ENCODE measurements at places on chromosomes 2 and 18.

DNA sequence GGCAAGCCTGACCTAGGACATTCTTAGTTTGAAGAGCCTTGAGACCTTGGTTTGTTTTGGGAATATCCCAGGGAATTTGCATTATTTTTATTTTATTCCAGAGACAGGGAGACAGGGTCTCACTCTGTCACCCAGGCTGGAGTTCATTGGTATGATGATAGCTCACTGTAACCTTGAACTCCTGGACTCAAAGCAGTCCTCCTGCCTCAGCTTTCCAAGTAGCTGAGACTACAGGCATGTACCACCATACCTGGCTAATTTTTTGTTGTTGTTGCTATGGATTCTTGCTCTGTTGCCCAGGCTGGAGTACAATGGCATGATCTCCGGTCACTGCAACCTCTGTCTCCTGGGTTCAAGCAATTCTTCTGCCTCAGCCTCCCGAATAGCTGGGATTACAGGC is 4.8 kb downstream of the MTA3 start:
- no peak for DNase-seq

- no peak for DNase-seq
These were observed 75.8 kb downstream of the CCDC148 start for GRCh38 chr2:158380746-158381145.

DNA sequence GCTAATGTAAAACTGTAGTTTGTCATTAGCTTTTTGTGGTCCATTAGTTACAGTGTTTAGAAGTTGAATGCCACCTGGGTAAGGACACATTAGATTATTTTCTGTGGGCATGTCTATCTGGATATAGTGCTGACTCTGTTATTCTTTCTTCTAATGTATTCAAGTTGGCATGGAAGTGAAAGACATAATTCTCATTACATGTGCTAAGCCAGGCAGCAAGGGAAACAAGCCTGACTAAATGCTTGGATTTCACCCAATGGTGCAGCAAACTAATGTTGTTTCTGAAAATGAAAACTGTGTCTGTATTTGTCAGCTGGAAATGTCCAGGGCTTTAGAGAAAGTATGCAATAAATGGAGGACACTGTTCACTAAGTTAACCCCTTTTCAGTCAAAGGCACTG is 100.7 kb downstream of the NUP35 start:
- DNase-seq, result no peak

GRCh38 chr18:24543086-24543794 is 82.8 kb downstream of the HRH4 start:
- no peak for DNase-seq

GRCh38 chr18:47747260-47747795 is 183.1 kb downstream of the SMAD2 start:
- no peak for DNase-seq

DNA sequence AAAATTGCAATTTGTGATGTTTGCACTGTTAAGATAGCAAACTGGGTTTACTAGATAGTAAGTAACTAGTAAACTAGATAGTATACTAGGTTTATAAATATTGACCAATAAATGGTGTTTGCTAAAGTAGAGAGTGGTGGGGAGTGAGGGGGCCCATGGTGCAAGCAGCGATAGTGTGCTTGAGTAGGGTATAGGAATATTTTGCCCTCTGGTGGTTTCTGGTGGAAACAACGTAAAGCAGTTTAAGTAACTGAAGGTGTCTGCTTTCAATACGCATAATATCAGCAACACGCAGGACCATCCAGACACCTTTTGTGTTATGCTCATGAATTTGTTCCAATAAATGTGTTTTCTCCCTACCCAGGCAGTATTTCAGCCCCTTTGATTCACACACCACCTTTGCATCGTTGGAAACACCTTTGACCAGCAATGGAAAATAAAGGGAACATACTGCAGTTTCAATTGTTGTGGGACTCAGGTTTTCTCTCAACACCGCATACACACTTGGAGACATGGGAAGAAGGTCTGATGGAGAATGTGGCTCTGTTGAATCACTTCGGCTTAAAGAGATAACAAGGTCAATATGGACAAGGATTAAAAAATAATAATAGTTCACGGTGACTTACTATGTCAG is 16.7 kb upstream of the STAT1 start:
- no peak for DNase-seq

- no peak for DNase-seq
These were observed 104.4 kb downstream of the NOL4 start for GRCh38 chr18:34120294-34120693.

GRCh38 chr18:76359909-76360308 is 135.1 kb downstream of the ZNF516 start:
- no peak for DNase-seq
